ENCODE measurements at places on chromosomes 3 and 15. TPM values are rescaled to one million over a fixed set of nuclear protein-coding genes. Genes with fewer than 3 reads are reported as not detected.

- H3K36me3 ChIP-seq, result no peaks in the 10 kb centered on the region
- peaks cover 13% of the 10 kb centered on the region for H3K4me1 ChIP-seq
- DNase-seq, result no peak
Measured at GRCh38 chr15:96352604-96353405, 22.3 kb downstream of the NR2F2 start.

GRCh38 chr3:170707899-170708298 is 122.0 kb upstream of the SLC7A14 start:
- DNase-seq, result no peak
- no peaks in the 10 kb centered on the region for H3K4me1 ChIP-seq
- no peak overlapping the region for H3K27ac ChIP-seq
- no peaks in the 10 kb centered on the region for H3K36me3 ChIP-seq

DNA sequence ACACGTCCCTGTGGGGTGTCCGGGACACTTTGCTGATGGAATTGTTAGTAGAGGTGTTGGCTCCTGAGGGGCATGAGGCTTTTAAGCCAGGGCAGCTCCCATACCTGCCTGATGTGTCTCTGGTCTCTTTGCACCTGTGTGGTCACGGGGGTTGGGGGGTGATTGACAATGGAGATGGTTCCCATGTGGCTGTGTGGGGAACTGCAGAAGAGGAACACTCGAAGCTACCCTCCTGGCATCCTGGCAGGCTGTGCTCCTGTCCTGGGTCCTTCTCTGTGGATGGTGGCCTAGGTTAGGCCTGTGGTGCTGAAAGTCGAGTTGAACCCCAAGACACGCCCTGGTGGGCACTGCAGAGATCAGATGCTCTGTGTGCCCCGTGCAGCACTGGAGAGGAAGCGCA is 73.4 kb downstream of the HMCES start:
- H3K27ac ChIP-seq, result no peak overlapping the region
- H3K4me3 ChIP-seq, result no peak overlapping the region
- peak; percentile 27 for DNase-seq

GRCh38 chr3:123834631-123835030 is 49.5 kb downstream of the MYLK start:
- DNase-seq, result no peak
- H3K4me3 ChIP-seq, result no peak overlapping the region
- peaks cover 14% of the 10 kb centered on the region for H3K27me3 ChIP-seq
- no peaks in the 10 kb centered on the region for H3K4me1 ChIP-seq
- no peak overlapping the region for H3K27ac ChIP-seq

GRCh38 chr3:152405915-152406802 is 137.4 kb downstream of the MBNL1 start:
- peaks cover 71% of the 10 kb centered on the region for H3K4me1 ChIP-seq
- DNase-seq, result no peak
- H3K27me3 ChIP-seq, result no peaks in the 10 kb centered on the region
- H3K27ac ChIP-seq, result peak overlapping the region; percentile 72

DNA sequence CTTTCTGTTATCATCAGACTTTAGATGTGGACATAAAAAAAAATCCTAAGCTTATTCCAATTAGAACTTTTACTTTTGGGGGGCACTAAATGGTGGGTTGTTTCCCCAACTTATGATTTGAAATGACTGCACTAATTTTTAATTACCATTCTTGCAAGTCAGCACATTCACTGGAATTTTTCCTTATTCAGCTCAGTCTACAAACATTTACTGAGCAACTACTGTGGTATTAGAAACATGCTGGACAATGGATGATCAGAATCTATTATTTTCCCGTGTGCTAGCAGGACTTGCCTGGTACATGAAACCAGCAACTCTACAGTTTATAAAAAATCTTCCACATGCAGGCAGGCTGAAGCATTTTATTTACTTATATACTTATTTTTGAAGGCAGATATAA is 273.6 kb downstream of the FOXP1 start:
- DNase-seq, result no peak
- peaks cover 18% of the 10 kb centered on the region for H3K36me3 ChIP-seq
- H3K27me3 ChIP-seq, result no peaks in the 10 kb centered on the region
- H3K4me3 ChIP-seq, result peak overlapping the region; percentile 7
- H3K4me1 ChIP-seq, result peaks cover 60% of the 10 kb centered on the region

DNA sequence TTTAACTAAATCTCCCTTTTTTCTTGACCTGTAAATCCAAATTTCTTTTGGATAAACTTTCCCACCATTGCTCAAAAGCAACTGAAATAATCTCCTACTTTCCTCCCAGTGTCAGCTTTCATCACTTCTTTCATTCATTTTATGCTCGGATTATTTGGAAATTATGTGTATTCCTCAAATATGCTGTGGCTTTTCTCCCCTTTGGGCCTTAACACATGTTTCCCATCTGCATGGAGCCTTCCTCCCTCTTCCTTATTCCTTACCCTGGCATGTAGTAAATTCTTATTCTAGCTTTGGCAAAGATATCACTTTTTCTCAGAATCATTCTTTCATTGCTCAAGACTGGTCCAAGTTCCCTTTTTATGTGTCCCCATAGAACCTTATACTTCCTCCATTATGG is 41.8 kb upstream of the TUSC7 start:
- DNase-seq, result no peak
- no peak overlapping the region for H3K4me3 ChIP-seq
- H3K4me1 ChIP-seq, result no peaks in the 10 kb centered on the region
- no peak overlapping the region for H3K27ac ChIP-seq

DNA sequence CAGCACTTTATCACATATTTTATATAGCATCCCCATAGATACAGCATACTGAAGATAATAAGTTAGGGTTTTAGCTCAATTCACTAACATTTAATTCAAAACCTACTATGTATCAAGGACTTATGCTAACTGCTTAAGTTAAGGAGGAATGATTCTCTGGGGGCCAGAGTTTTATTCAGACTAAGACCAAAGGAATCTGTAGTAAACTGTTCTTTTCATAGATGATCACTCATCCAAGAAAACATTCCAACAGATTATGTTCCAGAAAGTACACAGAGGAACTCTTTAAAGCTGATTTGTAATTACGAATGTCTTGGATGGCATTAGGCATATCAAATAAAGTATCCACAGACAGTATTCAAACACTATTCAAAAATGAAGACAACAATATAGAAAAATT is 226.4 kb downstream of the SCAPER start:
- no peak for DNase-seq
- H3K36me3 ChIP-seq, result peaks cover 10% of the 10 kb centered on the region
- no peaks in the 10 kb centered on the region for H3K4me1 ChIP-seq
- no peak overlapping the region for H3K4me3 ChIP-seq
- H3K27me3 ChIP-seq, result no peaks in the 10 kb centered on the region

GRCh38 chr3:117137065-117137464 is 427.5 kb downstream of the TUSC7 start:
- DNase-seq, result no peak
- no peak overlapping the region for H3K4me3 ChIP-seq
- H3K27me3 ChIP-seq, result no peaks in the 10 kb centered on the region

DNA sequence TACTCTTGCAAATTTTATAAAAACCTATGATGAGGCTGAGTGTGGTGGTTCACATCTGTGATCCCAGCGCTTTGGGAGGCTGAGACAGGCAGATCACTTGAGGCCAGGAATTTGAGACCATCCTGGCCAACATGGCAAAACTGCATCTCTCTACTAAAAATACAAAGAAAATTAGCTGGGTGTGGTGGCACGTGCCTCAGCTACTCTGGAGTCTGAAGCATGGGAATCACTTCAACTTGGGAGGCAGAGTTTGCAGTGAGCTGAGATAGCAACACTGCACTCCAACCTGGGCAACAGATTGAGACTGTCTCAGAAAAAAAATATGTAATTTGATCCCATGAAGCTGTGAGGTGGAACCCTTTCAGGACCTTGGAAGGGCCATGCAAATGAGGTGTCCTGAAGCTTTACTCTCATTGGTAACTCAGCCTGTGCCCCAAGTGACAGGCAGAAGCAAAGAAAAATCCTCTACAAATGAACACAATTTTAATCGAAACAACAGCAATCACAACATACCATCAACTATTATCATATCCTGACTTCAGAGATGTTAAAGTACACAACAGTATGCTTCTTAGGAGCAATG is 84.6 kb upstream of the CDV3 start:
- no peak overlapping the region for H3K27ac ChIP-seq
- no peaks in the 10 kb centered on the region for H3K36me3 ChIP-seq
- H3K4me3 ChIP-seq, result no peak overlapping the region
- DNase-seq, result no peak
- no peaks in the 10 kb centered on the region for H3K27me3 ChIP-seq
- H3K4me1 ChIP-seq, result peaks cover 58% of the 10 kb centered on the region

GRCh38 chr3:42562047-42562907 is 19.5 kb downstream of the SEC22C start:
- peaks cover 10% of the 10 kb centered on the region for H3K4me1 ChIP-seq
- H3K36me3 ChIP-seq, result peaks cover 32% of the 10 kb centered on the region
- no peaks in the 10 kb centered on the region for H3K27me3 ChIP-seq
- no peak for DNase-seq
- peak overlapping the region; percentile 78 for H3K27ac ChIP-seq
- H3K4me3 ChIP-seq, result no peak overlapping the region

DNA sequence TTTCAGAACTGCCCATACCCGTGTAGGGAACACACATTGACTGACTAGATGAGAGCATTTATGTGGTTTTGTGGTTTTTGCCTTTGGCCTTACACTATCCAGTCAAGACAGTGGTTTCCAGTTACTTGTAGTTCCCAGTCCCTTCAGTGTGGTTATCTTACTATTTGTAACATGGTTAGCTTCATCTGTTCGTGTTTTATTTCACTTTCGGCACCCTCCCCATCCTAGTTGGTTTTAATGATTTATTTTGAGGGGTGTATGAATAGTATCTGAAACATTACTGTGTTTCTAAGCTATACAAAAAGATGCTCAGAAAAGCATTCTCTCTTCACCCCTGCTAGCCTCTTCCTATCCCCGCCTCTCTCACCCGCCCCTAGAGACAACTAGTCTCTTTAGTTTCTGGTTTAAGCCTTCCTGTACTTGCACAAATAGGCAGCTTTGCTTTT is 14.1 kb downstream of the LYSMD4 start:
- no peaks in the 10 kb centered on the region for H3K27me3 ChIP-seq
- H3K4me3 ChIP-seq, result no peak overlapping the region
- no peak for DNase-seq
- H3K27ac ChIP-seq, result peak overlapping the region; percentile 30
- no peaks in the 10 kb centered on the region for H3K36me3 ChIP-seq

DNA sequence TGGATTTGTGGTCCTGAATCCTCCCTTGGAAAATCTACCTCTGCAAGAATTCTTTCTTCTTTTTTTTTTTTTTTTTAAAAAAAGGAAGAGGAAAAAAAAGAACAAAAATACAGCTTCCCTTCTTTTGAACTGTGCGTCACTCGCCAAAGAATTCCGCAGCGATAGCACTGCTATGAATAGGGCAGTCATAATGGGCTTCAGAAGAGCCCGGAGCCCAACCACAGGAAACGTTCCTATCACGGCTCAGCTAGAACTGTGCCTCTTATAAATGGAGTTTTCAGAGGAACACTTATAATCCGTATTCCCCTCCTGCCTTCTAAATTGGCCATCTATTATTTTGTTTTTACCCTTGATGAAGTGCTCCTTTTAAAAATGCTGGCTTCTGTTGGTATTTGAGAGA is 227.7 kb downstream of the ADAMTS17 start:
- H3K36me3 ChIP-seq, result no peaks in the 10 kb centered on the region
- H3K4me1 ChIP-seq, result peaks cover 33% of the 10 kb centered on the region
- H3K27me3 ChIP-seq, result no peaks in the 10 kb centered on the region
- DNase-seq, result peak; percentile 17

DNA sequence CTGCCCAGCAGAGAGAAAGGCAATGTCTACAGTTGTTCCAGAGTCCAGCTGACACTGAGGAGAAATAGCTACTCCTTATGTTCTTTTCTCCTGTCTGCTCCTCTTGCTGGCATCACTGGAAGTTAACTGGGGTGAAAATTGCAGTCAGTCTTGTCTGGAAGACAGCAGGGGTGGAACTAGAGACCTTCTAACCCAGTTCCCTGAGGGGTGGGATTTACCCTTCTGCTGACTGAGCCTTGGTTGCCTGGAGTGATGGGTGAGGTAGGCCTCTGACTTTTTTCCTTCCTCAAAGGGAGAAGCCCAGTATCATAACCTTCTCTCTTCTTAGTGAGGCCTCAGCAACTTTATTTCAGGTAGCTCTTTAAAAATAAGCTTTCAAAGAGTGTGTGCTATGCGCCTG is 16.2 kb downstream of the ZNF609 start:
- H3K27ac ChIP-seq, result peak overlapping the region; percentile 72
- peaks cover 13% of the 10 kb centered on the region for H3K36me3 ChIP-seq
- no peak for DNase-seq
- no peaks in the 10 kb centered on the region for H3K27me3 ChIP-seq

DNA sequence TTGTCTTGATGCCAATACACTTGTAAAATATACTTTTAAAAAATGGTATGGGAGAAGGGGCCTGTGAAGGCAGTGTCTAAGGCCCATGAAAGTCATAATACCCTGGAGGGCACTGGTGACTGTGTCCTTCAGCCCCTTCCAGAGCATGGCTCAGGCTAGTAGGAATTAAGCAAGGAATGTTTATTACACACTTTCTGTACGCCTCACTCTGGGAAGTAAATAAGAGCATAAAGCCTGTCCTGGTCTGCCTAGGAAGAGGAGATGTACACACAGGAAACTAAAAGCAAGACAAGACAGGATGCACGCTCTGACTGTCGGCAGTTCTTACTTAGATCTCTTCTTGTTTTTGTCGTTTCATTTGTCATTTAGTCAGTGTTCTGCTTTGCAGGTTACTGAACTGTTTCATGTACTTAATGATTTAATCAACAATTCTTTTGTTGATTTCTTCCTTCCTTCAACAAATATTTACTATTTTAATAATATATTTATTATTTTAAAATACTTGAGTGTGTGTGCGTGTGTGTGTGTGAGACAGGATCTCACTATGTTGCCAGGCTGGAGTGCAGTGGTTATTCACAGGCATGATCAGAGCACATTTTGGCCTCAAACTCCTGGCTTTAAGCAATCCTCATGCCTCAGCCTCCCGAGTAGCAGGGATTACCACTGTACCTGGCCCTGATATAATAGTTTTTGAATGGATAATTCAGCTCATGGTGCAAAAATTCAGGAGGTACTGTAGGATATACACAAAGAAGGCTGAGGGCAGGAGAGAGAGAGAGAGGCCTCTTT is 9.0 kb upstream of the SMAD6 start:
- no peaks in the 10 kb centered on the region for H3K36me3 ChIP-seq
- peak; percentile 29 for DNase-seq
- peak overlapping the region; percentile 88 for H3K27ac ChIP-seq
- no peaks in the 10 kb centered on the region for H3K27me3 ChIP-seq
- no peak overlapping the region for H3K4me3 ChIP-seq

- no peaks in the 10 kb centered on the region for H3K36me3 ChIP-seq
- H3K27me3 ChIP-seq, result no peaks in the 10 kb centered on the region
- no peak overlapping the region for H3K4me3 ChIP-seq
Measured at GRCh38 chr3:144770915-144771351, 799.3 kb downstream of the DIPK2A start.

The LSAMP gene
- not detected for total RNA-seq

The GNB5 gene
- total RNA-seq, result 17.5 TPM

The TOMM70 gene
- total RNA-seq, result 57.8 TPM

The GOLGA6L9 gene
- 3.8 TPM for total RNA-seq

The STAC gene
- total RNA-seq, result not detected

The ZNF774 gene
- 1.2 TPM for total RNA-seq

The EAF2 gene
- 14.4 TPM for total RNA-seq

The EFHB gene
- total RNA-seq, result 0.77 TPM

The KBTBD13 gene
- total RNA-seq, result not detected

The CFAP100 gene
- not detected for total RNA-seq

The ROPN1 gene
- total RNA-seq, result not detected

Data from activated CD8-positive, alpha-beta T cell treated with anti-CD3 and anti-CD28 coated beads for 36 hours (primary cell).